Endothelial cell (in vitro differentiated cells): ENCODE measurements at places on chromosomes 2 and 18.

GRCh38 chr2:240426845-240427721 lies 8.4 kb upstream of the GPC1 start:
- H3K27me3 ChIP-seq = peaks cover 7% of the 10 kb centered on the region
- no peak overlapping the region for H3K27ac ChIP-seq
- H3K4me1 ChIP-seq = no peaks in the 10 kb centered on the region
- no peak overlapping the region for H3K4me3 ChIP-seq

GRCh38 chr2:47179388-47179787 lies 24.3 kb upstream of the STPG4 start:
- H3K36me3 ChIP-seq = peaks cover 16% of the 10 kb centered on the region
- H3K27ac ChIP-seq = no peak overlapping the region
- peaks cover 24% of the 10 kb centered on the region for H3K27me3 ChIP-seq
- no peak overlapping the region for H3K4me3 ChIP-seq

- no peak overlapping the region for H3K4me3 ChIP-seq
- DNase-seq = no peak
- H3K27ac ChIP-seq = no peak overlapping the region
- no peaks in the 10 kb centered on the region for H3K27me3 ChIP-seq
- peaks cover 4% of the 10 kb centered on the region for H3K36me3 ChIP-seq
- H3K4me1 ChIP-seq = no peaks in the 10 kb centered on the region
These were observed 286.4 kb downstream of the GALNT13 start for GRCh38 chr2:154158101-154158500.

DNA sequence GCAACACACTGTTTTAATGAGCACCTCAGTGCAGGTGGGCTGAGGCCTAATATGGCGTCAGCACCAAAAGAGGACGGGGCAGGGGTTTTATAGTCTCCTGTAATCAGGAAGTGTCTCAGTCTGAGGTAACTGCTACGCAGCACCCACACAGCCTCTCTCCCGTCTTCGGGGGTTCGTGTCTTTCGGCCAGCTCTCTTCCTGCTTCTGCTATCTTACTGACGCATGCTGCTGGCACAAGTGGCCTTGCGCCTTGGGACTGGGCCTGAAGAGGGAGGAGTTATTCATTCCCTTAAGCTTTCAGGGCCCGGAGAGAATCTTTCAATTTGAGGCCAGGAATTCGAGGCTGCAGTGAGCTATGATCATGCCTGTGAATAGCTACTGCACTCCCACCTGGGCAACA lies 14.5 kb upstream of the PAPOLG start:
- H3K4me1 ChIP-seq = peaks cover 5% of the 10 kb centered on the region
- DNase-seq = no peak
- no peak overlapping the region for H3K4me3 ChIP-seq
- no peaks in the 10 kb centered on the region for H3K36me3 ChIP-seq

DNA sequence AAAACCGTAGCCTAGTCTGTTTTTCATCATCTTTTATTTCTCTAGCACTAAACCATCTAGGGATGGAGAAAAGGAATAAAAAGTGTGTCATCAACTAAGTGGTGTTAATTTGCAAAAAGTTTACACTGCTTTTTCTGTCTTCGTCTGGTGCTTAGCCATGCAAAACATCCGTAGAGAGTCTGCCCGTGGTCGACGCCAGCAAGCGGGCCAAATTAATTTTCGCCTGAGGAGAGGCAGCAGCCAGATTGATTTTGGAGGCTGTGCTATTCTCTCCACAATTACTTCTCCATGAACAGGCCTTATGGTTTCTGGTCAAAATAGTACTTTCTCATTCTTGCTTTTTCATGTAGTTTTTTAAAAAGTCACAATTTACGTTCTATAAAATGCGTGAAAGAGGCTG lies 46.3 kb downstream of the TNFRSF11A start:
- no peaks in the 10 kb centered on the region for H3K27me3 ChIP-seq
- no peak overlapping the region for H3K4me3 ChIP-seq
- DNase-seq = no peak
- no peaks in the 10 kb centered on the region for H3K4me1 ChIP-seq
- peaks cover 42% of the 10 kb centered on the region for H3K36me3 ChIP-seq

- peaks cover under 1% of the 10 kb centered on the region for H3K27me3 ChIP-seq
- H3K4me1 ChIP-seq = peaks cover 28% of the 10 kb centered on the region
- no peak for DNase-seq
- H3K27ac ChIP-seq = no peak overlapping the region
These were observed 35.8 kb downstream of the HIBCH start for GRCh38 chr2:190283783-190284182.

- H3K4me3 ChIP-seq = no peak overlapping the region
- DNase-seq = no peak
- H3K36me3 ChIP-seq = no peaks in the 10 kb centered on the region
- no peak overlapping the region for H3K27ac ChIP-seq
These were observed 105.4 kb upstream of the LCLAT1 start for GRCh38 chr2:30341500-30342267.

- no peaks in the 10 kb centered on the region for H3K36me3 ChIP-seq
- H3K4me3 ChIP-seq = no peak overlapping the region
- no peak overlapping the region for H3K27ac ChIP-seq
- DNase-seq = no peak
- no peaks in the 10 kb centered on the region for H3K4me1 ChIP-seq
- H3K27me3 ChIP-seq = no peaks in the 10 kb centered on the region
These were observed 21.7 kb upstream of the BAZ2B start for GRCh38 chr2:159637988-159638501.

- peaks cover 2% of the 10 kb centered on the region for H3K27me3 ChIP-seq
- peaks cover 42% of the 10 kb centered on the region for H3K4me1 ChIP-seq
- no peak overlapping the region for H3K4me3 ChIP-seq
These were observed 68.7 kb downstream of the DNAJC10 start for GRCh38 chr2:182784777-182785176.

GRCh38 chr2:160934991-160935390 lies 225.2 kb upstream of the TANK start:
- no peak for DNase-seq
- no peak overlapping the region for H3K27ac ChIP-seq
- no peaks in the 10 kb centered on the region for H3K36me3 ChIP-seq
- H3K27me3 ChIP-seq = peaks cover 1% of the 10 kb centered on the region

GRCh38 chr2:239724194-239724849 lies 300.8 kb downstream of the NDUFA10 start:
- peaks cover 3% of the 10 kb centered on the region for H3K27me3 ChIP-seq
- H3K4me1 ChIP-seq = peaks cover 4% of the 10 kb centered on the region
- no peak for DNase-seq
- H3K36me3 ChIP-seq = peaks cover 4% of the 10 kb centered on the region

DNA sequence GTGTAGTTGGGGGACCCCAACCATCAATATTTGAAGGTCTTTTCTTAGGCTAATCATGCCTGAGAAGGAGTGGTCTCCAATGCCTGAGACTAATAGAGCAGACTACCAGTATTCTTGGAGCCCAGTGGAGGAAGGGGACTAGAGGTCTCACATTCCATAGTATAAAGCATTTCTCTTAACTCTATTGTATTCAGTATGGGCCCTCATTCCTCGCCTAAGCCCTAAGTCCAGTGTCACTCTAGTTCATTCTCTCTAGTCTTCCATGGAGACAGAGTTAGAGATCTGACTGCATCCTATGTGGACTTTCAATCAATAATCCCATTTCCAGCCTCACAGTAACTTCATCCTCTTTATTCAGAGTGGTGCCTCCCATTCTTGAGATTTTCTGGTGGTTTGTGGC lies 29.7 kb upstream of the MAP4K4 start:
- no peak overlapping the region for H3K27ac ChIP-seq
- peaks cover 5% of the 10 kb centered on the region for H3K4me1 ChIP-seq
- DNase-seq = no peak
- H3K4me3 ChIP-seq = no peak overlapping the region
- no peaks in the 10 kb centered on the region for H3K27me3 ChIP-seq

- H3K27me3 ChIP-seq = no peaks in the 10 kb centered on the region
- H3K4me1 ChIP-seq = peaks cover 47% of the 10 kb centered on the region
- no peaks in the 10 kb centered on the region for H3K36me3 ChIP-seq
- no peak overlapping the region for H3K27ac ChIP-seq
- no peak overlapping the region for H3K4me3 ChIP-seq
- no peak for DNase-seq
These were observed 188.1 kb downstream of the LAMA1 start for GRCh38 chr18:6929370-6930102.

DNA sequence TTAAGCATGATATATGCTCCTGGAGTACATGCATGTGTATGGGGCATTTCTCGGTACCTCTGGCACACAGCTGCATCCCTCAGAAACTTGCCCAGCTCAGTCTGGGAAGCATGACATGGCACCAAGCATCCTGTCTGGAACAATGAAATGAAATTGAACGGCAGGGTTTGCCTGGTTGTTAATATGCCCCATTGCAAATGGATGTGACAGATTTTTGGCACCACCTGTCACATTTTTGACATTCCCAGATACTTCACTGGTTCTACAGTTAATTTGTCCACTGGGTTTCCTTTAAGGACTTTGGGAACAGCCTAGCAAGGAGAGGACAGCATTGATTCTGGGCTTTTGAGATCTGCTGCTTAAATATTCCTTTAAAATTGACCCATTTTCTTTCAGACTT lies 305.8 kb downstream of the TSN start:
- no peak for DNase-seq
- no peak overlapping the region for H3K4me3 ChIP-seq
- no peaks in the 10 kb centered on the region for H3K36me3 ChIP-seq
- H3K4me1 ChIP-seq = no peaks in the 10 kb centered on the region
- no peak overlapping the region for H3K27ac ChIP-seq
- no peaks in the 10 kb centered on the region for H3K27me3 ChIP-seq

GRCh38 chr2:65204461-65205210 lies 23.0 kb upstream of the ACTR2 start:
- H3K27me3 ChIP-seq = no peaks in the 10 kb centered on the region
- no peak overlapping the region for H3K27ac ChIP-seq
- no peak overlapping the region for H3K4me3 ChIP-seq
- no peaks in the 10 kb centered on the region for H3K36me3 ChIP-seq
- no peaks in the 10 kb centered on the region for H3K4me1 ChIP-seq
- DNase-seq = no peak

GRCh38 chr2:160224060-160224459 lies 24.0 kb upstream of the ITGB6 start:
- DNase-seq = no peak
- H3K4me1 ChIP-seq = peaks cover 23% of the 10 kb centered on the region
- no peaks in the 10 kb centered on the region for H3K36me3 ChIP-seq
- H3K27ac ChIP-seq = no peak overlapping the region

GRCh38 chr2:123916531-123916930 lies 108.6 kb upstream of the CNTNAP5 start:
- H3K27me3 ChIP-seq = peaks cover 5% of the 10 kb centered on the region
- H3K36me3 ChIP-seq = no peaks in the 10 kb centered on the region
- H3K27ac ChIP-seq = peak overlapping the region; percentile 55
- no peak overlapping the region for H3K4me3 ChIP-seq
- DNase-seq = no peak
- peaks cover 39% of the 10 kb centered on the region for H3K4me1 ChIP-seq

DNA sequence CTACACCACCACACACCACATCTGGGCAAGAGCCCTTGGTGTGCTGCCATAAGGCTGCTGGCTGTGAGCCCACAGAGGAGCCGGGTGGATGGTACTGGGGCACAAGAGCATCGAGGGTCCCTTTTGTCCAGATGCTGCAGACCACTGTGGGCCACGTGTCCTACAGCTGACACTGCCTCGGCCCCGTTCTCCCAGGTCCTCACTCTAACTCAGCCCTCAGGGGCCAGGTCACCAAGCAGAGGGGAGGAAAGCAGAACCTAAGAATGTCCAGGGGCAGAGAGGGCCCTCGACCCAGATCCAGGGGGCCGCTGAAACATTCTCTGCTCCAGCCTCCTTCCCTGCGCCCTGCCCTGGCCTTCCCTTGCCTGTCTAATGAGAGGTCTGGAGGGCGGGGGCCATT lies 91.7 kb upstream of the ASB18 start:
- H3K4me3 ChIP-seq = no peak overlapping the region
- H3K36me3 ChIP-seq = peaks cover 8% of the 10 kb centered on the region
- DNase-seq = no peak
- H3K27me3 ChIP-seq = peaks cover 4% of the 10 kb centered on the region
- no peak overlapping the region for H3K27ac ChIP-seq

- H3K4me3 ChIP-seq = no peak overlapping the region
- no peaks in the 10 kb centered on the region for H3K36me3 ChIP-seq
- H3K4me1 ChIP-seq = peaks cover 4% of the 10 kb centered on the region
- H3K27me3 ChIP-seq = no peaks in the 10 kb centered on the region
These were observed 123.7 kb downstream of the MYO3B start for GRCh38 chr2:170301626-170302025.

DNA sequence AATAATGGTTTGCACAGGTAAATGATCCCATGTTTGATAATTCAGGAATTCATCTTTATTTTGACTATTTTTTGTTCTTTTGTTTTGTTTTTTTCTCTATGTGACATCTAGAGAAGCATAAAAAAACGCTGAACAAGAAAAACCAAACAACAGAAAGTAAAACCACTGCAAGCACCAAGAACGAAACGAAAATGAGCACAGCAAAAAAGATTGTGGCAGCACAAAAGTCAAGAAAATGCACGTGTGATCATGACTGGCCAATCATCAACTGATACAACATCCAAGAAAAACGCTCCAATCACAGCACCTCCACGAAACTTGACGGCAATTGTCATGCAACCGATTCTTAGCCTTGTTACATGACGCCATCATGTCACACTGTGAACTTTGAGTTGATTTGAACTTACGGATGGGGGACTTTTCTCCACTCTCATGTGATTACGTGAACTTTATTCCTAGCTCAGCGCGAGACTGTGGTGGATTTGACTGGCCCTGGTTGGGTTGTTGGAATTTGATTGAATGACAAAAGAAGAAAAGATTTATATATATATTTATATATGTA lies 318.7 kb downstream of the CELF4 start:
- no peak overlapping the region for H3K27ac ChIP-seq
- peaks cover 4% of the 10 kb centered on the region for H3K36me3 ChIP-seq
- DNase-seq = no peak

- DNase-seq = no peak
- H3K4me1 ChIP-seq = no peaks in the 10 kb centered on the region
- H3K27ac ChIP-seq = no peak overlapping the region
- no peaks in the 10 kb centered on the region for H3K36me3 ChIP-seq
- no peaks in the 10 kb centered on the region for H3K27me3 ChIP-seq
These were observed 722.5 kb downstream of the SOCS6 start for GRCh38 chr18:71011389-71011788.

DNA sequence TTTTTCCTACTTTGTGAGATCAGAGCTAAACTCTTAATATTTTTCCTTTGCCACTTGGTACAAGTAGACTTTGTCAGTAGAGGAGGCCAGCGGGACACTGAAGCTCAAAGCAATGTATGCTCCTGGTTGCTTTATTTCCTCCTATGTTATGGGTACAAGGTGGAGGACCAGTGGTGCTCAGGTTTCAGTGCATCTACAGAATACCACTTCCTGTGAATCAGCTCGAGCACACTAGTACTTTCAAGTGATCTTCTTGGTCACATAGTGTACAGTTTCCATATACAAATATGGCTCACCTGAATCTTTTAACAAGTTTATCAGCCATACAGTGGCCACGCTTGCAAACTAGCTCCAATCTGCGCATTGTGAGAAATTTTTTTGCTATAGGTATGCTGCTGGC lies 1674.8 kb upstream of the TMEFF2 start:
- H3K4me3 ChIP-seq = no peak overlapping the region
- no peaks in the 10 kb centered on the region for H3K27me3 ChIP-seq
- no peak overlapping the region for H3K27ac ChIP-seq
- no peaks in the 10 kb centered on the region for H3K4me1 ChIP-seq
- H3K36me3 ChIP-seq = no peaks in the 10 kb centered on the region

DNA sequence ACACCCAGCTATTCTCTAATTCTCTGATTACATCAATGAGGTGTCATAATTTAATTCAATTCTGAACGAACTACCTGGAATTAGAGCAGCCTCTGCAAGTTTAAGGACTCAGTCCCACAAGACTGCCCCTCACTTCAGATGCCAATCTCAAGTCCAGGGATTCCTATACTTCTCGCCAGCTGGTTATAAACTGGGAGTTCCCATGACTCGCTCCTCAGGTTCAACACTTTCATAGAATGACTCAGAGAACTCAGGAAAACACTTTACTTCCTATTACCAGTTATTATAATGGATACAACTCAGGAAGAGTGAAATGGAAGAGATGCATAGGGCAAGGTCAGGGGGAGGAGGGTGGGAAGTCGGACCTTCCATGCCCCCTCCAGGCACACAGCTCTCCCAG lies 112.3 kb upstream of the ATP5MC3 start:
- H3K4me3 ChIP-seq = no peak overlapping the region
- DNase-seq = no peak
- H3K36me3 ChIP-seq = no peaks in the 10 kb centered on the region
